CD4-positive, alpha-beta T cell treated with Interleukin-17A for 1 hour (primary cell): ENCODE measurements at places on chromosomes 7 and 10.

GRCh38 chr7:11760372-11760771 is 71.6 kb downstream of the THSD7A start:
- no peak for DNase-seq

- DNase-seq = no peak
Observed at GRCh38 chr7:121211253-121211652, 117.5 kb upstream of the WNT16 start.

DNA sequence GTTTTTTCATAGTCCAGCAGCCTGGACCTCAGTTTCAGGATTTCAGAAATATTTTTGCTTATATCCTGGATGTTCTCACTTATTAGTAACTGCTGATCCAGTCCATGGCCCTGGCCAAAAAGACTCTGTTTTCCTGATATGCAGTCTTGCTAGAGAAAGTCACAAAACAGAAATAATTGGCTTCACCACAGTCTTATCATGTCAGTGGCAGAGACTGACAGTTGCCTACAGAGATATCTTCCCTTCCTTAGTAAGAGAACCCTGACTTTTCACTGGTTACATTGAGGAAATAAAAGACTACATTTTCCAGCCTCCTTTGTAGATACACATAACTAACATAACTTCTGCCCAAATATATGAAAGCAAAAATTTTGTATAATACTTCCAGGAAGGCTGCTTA is 56.6 kb downstream of the AHR start:
- DNase-seq = no peak

GRCh38 chr7:131604841-131605279 is 48.4 kb upstream of the PODXL start:
- no peak for DNase-seq

DNA sequence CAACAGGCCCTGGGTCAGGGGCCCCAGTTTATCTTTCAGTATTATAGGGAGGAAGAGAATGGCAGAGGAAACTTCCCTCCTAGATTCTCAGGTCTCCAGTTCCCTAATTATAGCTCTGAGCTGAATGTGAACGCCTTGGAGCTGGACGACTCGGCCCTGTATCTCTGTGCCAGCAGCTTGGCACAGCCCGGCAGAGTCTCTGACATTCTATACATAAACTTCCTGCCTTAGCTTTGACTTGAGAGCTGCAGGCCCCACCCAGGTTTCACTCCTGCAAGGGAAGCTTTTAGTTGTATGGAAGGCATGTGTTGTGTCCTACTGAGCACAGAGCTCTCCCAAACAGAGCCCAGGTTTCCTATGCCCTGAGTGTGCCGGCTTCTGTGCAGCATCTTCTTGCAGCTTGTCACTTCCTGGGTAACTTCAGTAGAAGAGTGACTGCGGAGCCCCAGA is 205.6 kb upstream of the PRSS58 start:
- no peak for DNase-seq

GRCh38 chr10:78568620-78569019 is 500.1 kb upstream of the ZMIZ1 start:
- no peak for DNase-seq

- DNase-seq = no peak
Observed at GRCh38 chr10:70085975-70086613, 33.4 kb downstream of the MACROH2A2 start.
